ENCODE measurements at places on chromosomes 5 and 9.

GRCh38 chr5:138616508-138616907 lies 41.3 kb upstream of the HSPA9 start:
- DNase-seq = no peak

DNA sequence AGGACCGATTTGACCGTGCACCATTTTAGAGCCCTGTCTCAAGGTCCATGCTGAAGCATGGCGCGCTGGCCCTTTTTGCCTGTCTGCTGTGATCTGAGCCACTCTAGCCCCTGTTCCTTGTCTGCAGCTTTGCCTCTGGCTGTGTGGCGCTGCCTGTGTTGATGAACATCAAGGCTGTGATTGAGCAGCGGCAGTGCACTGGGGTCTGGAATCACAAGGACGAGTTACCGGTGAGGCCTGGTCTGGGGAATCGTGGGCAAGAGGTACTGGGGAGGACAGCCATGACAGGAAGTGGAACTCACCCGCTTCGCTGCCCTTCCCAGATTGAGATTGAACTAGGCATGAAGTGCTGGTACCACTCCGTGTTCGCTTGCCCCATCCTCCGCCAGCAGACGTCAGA lies 6.3 kb downstream of the NHP2 start:
- no peak for DNase-seq

GRCh38 chr5:67380431-67380830 lies 183.8 kb upstream of the CD180 start:
- DNase-seq = no peak

DNA sequence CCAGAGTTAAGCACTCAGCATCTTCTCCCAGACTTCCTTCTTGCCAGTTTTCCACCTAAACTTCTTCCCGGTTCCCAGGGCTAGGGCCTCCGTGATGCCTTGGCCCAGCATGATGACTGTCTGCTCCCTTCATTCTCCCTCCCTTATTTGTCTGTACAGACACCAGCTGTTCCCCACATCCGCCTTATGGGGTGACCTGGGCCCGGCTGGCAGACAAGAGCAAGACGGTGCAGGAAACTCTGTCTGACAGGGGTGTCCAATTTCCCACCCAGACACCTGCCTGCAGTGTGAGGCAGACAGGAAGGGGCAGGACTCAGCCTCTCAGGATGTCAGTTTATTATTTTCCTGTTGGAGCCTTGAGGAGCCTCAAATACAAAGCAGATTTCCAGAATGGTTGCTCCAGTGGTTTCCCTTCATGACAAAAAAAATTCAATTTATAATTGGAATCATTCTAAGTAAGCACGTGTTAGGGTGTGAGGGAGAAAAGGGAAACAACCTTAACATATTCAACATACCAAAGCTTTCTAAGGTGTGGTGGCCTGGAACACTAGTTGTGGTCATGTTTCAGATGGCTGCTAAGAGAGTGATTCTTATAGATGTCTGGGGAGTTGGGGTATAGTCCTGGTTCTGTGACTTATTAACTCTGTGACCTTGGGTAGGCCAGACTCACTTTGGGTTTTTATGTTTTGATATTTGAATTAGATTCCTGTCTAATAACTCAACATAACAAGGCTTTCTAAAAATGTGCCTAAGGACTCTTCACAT lies 234.5 kb downstream of the PAPPA start:
- no peak for DNase-seq

DNA sequence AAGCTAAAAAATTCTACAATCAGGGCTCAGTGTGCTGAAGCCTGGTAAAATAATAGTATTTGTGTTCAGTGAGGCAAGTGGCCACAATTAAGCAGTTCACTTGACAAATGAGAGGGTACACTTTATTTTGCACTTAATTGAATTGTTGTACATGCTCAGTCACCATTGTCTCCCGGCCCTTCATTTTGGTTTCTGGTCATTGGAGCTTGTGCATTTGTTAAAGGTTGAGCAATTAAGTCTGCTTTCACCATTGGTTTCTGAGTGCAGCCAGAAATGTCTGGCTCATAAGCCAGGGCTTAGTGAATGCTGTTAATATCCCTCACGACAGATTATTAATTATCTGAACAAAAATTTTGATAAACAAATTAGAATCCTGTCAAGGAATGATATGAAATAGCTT lies 89.6 kb downstream of the PRDM6 start:
- no peak for DNase-seq

DNA sequence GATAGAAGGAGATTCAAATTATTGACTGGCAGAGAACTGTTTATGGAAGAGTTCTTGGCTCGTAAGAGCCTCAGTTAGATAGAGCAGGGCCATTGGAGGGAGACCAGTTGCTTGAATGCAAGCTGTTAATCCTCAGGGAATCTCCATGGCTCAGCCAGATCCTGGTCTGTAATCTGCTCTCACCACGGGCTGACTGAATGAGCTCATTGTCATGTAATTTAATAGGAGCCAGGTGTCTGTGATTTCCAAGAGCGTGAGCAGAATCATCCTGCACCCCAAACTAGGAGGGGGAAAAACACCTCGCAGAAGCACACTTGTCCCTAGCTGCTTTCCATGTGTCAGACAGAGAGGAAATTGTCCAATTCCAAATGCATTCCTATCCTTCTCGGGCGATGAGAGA lies 19.1 kb upstream of the KCNMB1 start:
- DNase-seq = no peak

DNA sequence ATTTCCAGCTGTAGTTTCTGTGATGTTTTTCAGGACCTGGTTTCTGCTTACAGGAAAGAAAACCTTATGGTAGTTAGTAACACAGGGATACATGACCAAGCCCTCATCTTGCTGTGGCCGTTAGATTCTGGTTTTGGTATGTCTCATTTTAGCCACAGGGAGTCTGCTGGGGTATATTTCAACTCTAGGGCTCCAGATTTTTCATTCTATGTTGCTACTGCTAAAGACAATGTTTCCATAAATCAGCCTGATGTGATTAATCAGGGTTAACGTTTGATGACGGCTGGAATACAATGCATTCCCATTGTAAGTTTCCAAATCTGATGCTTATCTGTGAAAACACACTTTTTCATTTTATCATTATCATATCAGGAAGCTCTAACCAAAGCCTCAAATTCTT lies 48.2 kb downstream of the P4HA2 start:
- DNase-seq = no peak

DNA sequence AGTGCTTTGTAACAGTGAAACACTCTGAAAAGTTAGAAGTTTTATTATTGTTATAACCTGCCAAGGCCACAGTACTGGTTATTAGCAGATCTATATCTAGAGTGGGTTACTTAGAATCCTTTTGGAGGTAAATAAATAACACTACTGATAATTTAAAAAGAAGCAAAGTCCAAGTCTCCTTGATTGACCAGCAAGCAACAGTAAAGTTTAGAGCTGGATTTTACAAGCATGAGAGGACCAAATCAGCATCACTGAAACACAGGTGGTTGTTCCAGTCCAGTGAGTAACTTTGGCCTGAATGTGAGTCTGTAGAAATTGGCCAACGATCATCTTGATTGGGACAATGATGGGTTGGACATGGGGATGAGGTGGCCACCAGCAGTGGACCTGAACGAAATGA lies 77.2 kb upstream of the AGXT2 start:
- DNase-seq = no peak

DNA sequence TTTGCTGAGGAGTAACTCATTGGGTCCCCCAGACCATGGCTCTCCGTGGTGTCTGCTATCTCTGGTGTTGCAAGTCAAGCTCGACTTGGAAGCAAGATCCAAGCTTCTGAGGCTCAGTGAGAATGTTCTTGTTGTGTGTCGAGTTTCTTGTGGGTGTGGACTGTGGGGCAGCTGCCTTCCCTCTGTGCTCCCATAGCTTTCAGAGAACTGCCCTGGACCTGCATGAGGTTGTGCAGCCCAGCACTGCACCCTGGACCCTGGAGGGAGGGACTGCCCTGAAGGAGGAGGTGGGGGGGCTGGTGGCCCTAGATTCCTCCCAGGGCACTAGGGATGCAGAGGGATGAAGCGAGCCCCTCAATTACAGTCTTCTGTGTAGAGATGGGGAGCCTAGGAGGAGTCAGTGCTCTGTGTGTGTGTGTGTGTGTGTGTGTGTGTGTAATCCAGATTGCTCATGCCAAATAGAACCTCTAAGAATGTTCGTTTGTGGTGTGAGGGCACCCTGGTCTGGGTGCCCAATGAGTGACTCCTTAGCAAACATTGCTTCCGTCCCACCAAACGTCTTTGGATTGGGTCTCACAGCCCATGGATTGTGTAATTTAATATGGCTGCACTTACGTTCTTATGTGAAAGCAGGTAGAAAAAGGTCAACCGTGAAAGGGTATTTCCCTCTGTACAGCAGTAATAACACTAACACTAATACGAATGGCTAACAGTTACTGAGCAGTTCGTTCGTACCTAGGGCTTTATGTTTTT lies 143.3 kb upstream of the LMX1B start:
- no peak for DNase-seq

- DNase-seq = no peak
Observed at GRCh38 chr9:95273369-95274022, 44.0 kb downstream of the FANCC start.

- DNase-seq = no peak
Observed at GRCh38 chr5:8727396-8727795, 818.5 kb downstream of the SEMA5A start.

DNA sequence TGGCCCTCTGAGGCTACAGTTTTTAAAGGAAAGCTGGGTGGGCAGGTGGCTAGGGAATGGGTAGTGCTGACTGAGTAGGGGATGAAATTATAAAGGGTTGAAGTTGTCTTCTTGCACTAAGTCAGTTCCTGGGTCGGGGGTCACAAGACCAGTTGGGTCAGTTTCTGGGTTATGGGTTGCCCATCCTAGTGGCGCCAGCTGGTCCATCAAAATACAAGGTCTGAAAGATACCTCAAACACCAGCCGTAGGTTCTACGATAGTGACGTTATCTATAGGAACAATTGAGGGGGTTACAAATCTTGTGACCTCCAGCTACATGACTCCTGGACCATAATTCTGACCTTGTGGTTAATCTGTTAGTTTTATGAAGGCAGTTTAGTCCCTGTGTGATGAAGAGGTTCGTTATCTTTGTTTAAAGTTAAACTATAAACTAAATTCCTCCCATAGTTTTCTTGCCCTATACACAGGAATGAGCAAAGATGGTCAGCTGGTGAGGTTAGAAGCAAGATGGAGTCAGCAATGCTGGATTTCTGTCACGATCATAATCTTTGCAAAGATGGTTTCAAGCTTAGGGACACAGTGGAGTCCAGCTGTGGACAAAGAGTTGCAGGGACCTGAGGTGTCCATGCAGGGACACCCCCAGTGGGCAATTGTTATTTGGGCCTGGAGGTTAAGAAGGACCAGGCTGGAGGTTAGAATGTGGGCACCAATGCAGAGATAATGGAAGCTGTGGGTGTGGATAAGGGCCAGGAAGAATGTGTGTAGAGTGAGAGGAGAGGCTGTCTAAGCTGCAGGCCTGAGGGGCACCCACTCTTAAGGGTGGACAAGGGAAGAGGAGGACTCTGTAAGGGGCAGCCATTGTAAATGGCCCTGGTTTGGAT lies 14.0 kb upstream of the CREBRF start:
- DNase-seq = no peak

GRCh38 chr5:33482335-33482734 lies 41.6 kb downstream of the TARS1 start:
- no peak for DNase-seq

DNA sequence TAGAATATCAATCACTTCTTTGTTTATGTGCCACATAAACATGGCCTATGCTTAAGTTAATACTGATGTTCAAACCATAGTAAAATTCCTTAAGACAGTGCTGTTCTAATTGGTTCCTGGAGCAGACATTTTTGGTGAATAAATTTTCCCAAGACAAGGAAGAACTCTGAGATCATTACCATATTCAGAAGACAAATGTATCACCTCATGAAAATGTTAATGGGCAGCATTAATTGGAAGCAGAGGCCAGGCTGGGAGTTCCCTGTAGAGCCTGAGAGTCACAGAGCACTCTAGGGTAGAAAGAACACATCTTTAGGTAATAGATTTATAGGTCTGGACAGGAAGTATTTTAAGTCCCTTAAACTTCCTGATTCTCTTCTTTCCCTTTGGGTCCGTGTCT lies 240.2 kb downstream of the MAN2A1 start:
- no peak for DNase-seq

DNA sequence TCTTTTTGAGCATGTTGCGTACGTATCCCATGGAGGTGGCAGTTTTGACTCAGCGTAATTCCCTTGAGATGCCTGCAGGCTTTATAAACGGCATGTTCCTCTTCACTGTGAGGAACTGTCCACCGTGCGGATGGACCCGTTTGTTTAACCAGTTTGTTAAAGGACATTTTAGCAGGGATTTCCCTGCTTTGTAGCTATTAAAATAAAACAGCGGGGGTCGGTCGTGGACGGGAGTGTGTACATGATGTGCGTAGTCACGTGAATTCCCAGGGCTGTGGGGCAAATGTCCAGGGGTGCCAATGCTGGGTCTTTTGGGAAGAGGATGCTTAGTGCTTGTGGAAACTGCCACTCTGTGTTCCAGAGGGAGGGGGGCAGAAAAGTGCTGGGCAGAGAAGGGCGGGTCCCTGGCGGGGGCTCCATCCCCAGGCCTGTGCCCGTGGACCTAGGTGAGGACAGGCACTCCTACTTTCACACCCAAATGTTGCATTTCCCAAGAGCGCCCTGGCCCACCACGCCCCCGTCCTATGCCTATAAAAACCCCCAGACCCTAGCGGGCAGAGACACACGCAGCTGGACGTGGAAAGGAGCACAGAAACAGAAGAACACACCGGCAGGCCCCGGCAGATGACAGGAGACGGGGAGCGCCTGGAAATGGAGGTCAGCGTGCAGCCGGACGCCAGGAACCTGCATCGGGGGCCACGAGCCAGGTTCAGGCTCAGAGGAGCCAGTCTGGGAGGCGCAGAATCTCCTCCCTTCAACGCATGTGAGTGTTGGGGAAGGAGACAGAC lies 4.0 kb upstream of the TERT start:
- no peak for DNase-seq

- no peak for DNase-seq
Observed at GRCh38 chr9:99027443-99027842, 77.5 kb upstream of the TGFBR1 start.

DNA sequence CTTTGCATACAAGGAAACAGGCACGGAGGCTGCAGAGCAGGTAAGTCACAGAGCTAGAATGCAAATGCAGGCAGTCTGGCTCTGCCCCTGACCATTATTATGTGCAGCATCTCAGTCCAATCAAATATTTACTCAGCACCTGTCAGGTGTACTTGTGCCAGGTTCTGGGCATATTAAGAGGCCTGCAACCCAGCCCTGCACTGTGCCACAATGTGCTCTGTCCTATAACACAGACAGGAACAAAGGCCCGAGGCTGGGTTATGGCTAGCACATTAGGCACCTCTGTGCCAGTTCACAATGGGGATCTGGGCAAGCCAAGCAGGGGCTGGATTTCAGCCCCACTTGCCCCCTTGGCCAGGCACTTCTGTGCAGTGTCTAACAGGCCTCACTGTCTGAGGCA lies 14.0 kb downstream of the ARL15 start:
- DNase-seq = no peak

GRCh38 chr5:74360535-74361210 lies 279.9 kb downstream of the ENC1 start:
- DNase-seq = no peak

GRCh38 chr9:123620239-123620638 lies 264.2 kb downstream of the CRB2 start:
- DNase-seq = no peak

GRCh38 chr5:124631874-124632550 lies 114.4 kb downstream of the ZNF608 start:
- DNase-seq = no peak

- DNase-seq = no peak
Observed at GRCh38 chr5:113057557-113057984, 81.0 kb downstream of the DCP2 start.

- DNase-seq = no peak
Observed at GRCh38 chr5:61450493-61451279, 118.6 kb downstream of the ZSWIM6 start.

GRCh38 chr9:135051316-135052038 lies 36.0 kb upstream of the OLFM1 start:
- DNase-seq = no peak
